ENCODE measurements at places on chromosomes 16 and 17. TPM values are rescaled to one million over a fixed set of nuclear protein-coding genes. Genes with fewer than 3 reads are reported as not detected.

DNA sequence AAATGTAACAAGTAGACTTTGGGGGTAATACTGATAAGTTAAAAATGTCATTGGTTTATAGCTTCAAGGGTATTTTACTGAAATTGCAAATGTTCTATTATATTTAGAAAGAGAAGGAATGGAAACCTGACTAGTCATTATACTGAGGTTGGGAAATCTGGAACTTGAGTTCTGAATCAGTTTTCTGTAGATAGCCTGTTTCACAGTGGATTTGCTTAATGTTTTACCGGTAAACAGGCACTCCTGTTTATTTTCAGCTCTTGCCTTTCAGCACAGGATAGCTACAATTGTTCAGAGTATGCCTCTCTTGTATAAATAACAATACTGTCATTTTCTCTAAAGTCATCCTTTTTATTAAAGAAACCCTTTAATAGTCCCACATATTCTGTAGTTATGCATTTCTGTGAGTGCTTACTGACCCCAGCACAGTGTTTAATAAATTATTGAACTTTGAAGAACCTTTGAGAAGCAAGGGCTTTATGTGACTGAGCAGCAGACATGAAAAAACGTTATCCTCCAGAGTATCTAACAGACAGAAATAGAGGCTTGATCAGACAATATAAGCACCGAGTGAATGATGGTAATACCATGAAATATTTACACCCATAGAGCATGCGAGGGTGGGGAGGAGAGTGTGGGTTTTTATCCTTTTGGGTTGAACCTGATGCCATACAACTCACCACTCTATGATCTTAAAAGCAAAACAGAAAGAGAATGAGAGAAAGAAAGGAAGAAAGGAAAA is 58.2 kb downstream of the FTO start:
- DNase-seq, result peak; percentile 56

GRCh38 chr16:81473558-81473957 is 28.9 kb downstream of the CMIP start:
- DNase-seq, result peak; percentile 23

- DNase-seq, result no peak
Observed at GRCh38 chr17:45313421-45313771, 3.4 kb downstream of the MAP3K14 start.

DNA sequence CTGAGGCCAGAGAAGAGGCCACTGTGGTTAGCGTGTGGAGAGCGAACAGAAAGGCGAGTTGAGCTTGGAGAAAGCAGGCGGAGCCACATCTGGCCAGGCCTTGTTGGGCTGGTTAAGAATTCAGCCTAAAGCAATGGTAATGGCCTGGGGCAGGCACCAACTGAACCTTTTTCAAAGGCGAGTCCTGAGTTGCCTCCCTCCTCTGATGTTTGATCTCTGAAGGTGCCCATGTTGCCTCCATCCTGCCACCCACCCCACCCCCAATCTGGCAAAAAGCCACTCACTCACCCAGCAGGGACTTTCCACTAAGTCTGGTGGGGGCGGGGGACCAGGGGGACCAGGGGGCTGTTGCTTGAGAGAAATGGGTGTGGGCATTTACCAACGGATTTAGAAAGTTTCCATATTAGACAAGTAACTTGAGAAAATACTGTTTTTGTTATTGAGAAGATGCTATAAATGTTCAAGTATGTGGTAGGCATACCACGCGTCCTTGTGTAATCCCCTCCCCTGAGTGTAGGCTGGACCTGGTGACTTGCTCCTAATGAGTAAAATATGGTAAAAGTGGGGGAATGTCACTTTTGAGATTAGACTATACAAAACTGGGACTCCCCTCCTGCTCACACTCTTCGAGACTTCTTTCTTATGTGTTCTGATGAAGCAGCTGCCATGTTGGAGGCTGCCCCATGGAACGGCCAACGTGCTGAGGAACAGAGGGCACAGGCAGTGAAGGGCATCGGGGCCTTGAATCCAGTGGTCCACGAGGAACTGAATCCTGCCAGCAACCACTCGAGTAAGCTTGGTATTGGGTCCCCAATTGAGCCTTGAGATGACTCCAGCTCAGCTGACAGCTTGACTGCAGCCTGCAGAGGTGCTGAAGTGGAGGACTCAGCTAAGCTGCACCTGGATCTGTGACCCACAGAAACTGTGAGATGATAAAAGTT is 29.9 kb upstream of the TNS4 start:
- DNase-seq, result no peak

DNA sequence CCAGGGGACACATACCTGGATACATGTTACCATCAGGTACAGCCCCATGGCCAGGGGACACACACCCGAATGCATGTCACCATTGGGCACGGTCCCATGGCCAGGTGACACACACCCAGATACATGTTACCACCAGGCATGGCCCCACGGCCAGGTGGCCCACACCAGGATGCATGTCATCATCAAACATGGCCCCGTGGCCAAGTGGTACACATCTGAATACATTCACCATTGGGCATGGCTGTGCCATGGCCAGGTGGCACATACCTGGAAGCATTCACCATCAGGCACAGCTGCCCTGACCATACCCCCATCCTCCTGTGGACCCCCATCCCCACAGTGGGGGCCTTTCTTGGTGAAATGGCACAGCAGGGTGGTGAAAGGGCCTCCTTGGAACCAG is 97.6 kb downstream of the RBFOX3 start:
- DNase-seq, result no peak

GRCh38 chr16:62408760-62409159 is 372.5 kb upstream of the CDH8 start:
- DNase-seq, result no peak

The EFNB3 gene
- 1.8 TPM for total RNA-seq

GRCh38 chr17:39634384-39634871 is 2.5 kb upstream of the STARD3 start:
- DNase-seq, result peak; percentile 76

- peak; percentile 65 for DNase-seq
Observed at GRCh38 chr17:29176558-29177351, 3.4 kb downstream of the MYO18A start.

DNA sequence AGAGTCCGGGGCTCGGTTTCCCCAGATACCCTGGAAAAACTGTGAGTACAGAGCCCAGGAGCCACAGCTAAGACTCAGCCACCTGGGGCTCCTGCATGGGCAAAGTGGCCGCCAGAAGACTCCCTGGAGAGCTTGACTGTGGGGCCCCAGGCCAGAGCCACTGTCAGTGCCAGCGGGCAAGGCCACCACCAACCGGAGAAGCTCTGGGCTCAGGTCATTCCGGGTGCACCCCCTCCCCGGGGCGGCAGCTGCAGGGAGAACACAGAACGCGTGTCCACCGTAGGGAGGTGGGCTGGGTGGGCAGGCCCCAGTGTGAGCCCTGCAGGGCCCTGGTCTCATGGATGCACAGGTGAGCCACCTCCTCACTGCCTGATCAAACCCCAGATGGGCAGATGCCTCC is 22.3 kb upstream of the RBFOX3 start:
- no peak for DNase-seq

DNA sequence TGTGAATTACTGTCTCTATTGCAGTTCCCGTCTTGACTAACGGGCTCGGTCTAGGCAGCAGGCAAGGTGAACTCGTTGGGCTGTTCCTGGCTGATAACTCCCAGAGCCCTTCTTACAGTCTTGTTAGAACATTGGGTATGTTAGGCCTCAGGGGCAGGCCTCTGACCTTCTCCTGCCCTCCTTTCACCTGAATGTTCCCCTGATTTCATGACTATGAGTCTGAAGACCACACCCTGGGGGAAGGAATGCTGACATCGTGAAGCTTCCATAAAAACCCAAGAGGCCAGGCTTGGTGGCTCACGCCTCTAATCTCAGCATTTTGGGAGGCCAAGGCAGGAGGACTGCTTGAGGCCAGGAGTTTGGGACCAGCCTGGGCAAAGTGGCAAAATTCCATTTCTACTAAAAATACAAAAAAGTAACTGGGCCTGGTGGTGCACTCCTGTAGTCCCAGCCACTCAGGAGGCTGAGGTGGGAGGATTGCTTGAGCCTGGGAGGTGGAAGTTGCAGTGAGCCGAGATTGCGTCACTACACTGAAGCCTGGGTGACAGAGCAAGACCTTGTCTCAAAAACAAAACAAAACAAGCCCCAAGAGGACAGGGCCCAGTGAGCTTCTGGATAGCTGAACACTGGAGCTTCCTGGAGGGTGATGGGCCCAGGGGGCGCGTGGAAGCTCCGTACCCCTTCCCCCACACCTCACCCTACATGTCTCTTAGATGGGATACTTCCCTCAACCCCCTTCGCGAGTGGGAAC is 47.8 kb upstream of the FBXO47 start:
- DNase-seq, result no peak
